ENCODE measurements at places on chromosomes 12 and 14.

GRCh38 chr14:31934767-31935266 lies 142.3 kb upstream of the ARHGAP5 start:
- DNase-seq, result no peak

- no peak for DNase-seq
Observed at GRCh38 chr12:111788178-111788654, 21.5 kb downstream of the ALDH2 start.

GRCh38 chr14:54285030-54285429 lies 111.8 kb upstream of the CDKN3 start:
- no peak for DNase-seq

- no peak for DNase-seq
Observed at GRCh38 chr12:44002607-44003006, 166.7 kb downstream of the TMEM117 start.

GRCh38 chr14:26216786-26217185 lies 381.0 kb downstream of the NOVA1 start:
- no peak for DNase-seq

DNA sequence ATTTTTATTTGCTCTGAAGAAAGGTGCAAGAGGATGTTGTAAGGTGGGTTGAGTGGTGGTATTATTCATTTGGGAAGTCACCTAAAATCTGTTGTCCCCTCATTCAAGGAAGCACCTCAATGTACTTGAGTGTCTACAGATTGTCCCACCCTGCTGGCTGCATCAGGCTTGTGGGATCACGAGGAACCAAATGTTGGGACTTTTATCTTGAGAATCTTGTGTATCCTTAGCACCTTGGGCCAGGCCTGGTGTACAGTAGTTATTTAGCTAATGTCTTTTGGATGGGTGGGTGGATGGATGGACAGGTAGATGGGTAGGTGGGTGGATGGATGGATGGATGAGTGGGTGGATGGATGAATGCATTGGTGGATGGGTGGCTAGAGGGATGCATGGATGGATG lies 519.3 kb downstream of the BCL11B start:
- no peak for DNase-seq

DNA sequence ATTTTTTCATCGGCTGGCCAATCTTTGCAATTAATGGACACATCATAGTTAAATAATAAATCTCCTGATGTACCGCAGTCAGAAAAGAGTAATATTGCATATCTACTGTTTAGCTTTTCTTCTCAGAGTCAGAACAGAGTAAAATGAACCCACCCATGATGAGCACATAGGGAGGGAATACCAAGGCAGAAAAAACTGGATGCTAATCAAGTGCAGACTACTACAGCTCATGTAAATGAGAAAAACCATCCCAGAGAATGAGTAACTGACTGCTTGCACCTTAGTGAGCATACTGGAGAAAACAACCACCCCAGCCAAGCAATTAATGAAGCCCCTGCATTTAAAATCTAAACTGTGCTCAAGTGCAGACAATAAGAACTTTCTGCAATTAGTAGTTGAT lies 483.7 kb downstream of the MDGA2 start:
- DNase-seq, result no peak

DNA sequence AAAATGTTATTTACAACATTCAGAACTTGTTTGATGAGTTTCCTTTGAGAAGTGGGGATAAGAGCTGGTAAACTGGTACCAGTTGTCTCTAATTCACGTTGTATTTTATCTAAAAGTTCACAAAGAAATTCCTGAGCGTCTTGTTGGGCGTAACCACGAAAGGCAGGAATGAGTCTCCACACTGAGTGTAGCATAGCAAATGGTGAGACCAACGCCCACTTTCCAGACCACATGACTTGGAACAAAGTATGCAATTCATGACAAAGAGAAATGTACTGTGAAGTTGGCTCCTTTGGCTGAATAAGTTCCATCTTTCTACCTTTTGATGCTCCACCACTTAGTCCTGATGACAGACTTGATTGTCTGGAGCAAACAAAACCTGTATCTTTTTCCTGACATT lies 18.4 kb downstream of the USP44 start:
- no peak for DNase-seq

- DNase-seq, result no peak
Observed at GRCh38 chr12:92472201-92472600, 230.6 kb upstream of the PLEKHG7 start.

DNA sequence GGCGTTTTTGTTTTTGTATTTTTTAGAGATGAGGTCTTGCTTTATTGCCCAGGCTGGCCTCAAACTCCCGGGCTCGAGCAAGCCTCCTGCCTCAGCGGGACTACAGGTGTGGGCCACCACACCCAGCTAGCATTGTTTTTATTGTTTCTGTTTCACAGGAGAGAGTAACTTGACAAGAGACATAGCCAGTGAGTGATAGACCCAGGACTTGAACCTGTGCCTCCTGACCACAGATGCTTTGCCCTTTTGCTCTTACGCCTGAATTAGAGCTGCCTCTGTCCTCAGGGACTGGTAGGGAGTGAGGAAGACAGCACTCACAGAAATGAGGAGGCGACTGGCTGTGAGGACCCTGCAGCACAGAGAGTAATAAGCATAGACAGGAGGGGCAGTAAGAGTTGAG lies 2.3 kb downstream of the EVL start:
- no peak for DNase-seq

DNA sequence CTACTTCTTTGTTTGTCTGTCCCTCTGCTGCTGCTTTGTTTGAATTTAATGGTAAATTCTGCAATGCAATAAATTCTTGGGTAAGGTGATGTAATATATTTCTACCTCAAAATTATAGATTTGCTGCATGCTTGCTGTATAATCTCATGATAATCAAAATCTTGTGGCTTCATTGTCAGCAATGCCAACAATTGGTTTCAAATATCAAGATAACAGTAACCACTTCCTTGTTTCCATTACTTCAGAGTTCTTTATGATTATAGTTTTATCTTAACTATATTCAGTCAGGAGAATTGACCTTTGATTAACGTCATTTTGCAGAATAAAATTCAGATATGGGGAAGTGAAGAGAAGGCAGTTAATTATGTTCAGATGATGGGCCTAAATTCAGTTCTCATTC lies 30.2 kb upstream of the RNU6-8 start:
- no peak for DNase-seq

DNA sequence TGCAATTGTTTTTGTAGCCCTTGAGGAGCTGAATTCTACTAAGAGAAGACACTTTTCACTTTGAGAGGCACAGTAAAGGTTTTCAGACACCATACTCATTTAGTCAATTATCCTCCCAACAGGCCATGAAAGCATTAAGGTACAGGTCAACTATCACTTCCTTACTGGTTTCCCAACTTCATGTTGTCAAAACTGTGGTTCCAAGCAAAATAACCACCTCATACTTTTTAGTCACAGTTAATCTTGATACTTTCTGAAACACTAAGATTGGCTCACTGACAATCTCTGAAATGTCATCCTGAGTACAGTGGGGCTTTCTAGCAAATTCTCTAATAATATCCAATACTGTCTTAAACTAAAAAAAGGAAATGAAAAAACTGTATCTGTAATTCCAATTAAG lies 71.7 kb downstream of the SLC2A13 start:
- no peak for DNase-seq

GRCh38 chr14:100132903-100133510 lies 26.4 kb downstream of the DEGS2 start:
- DNase-seq, result no peak

GRCh38 chr12:62194616-62195015 lies 65.6 kb upstream of the USP15 start:
- DNase-seq, result no peak

DNA sequence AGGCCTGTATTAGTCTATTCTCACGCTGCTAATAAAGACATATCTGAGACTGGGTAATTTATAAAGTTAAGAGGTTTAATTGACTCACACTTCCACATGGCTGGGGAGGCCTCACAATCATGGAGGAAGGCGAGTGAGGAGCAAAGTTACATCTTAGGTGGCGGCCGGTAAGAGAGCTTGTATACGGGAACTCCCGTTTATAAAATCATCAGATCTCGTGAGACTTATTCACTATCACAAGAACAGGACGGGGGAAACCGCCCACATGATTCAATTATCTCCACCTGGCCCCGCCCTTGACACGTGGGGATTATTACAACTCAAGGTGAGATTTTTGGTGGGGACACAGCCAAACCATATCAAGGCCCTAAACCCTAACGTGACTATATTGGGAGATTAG lies 110.1 kb downstream of the LLPH start:
- no peak for DNase-seq

- DNase-seq, result no peak
Observed at GRCh38 chr12:58592475-58593207, 327.7 kb downstream of the LRIG3 start.

DNA sequence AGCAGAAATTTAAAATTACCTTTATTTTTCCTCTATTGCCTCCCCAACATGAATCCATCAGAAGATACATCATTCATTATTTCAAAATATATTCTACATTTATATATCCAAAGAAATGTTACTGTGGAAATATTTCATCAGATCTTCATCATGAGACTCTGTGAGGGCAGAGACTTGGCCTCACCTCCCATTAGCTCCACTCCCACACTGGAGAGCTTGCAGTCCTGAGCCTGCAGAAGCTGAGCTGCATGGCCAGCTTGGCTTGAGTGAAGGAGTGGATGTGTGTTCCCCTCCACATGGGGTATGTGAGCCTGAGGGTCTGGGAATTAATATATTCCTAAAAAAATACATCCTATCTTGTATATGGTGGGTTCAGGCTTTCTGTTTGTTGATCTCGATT lies 961.9 kb downstream of the TMEM121 start:
- no peak for DNase-seq

DNA sequence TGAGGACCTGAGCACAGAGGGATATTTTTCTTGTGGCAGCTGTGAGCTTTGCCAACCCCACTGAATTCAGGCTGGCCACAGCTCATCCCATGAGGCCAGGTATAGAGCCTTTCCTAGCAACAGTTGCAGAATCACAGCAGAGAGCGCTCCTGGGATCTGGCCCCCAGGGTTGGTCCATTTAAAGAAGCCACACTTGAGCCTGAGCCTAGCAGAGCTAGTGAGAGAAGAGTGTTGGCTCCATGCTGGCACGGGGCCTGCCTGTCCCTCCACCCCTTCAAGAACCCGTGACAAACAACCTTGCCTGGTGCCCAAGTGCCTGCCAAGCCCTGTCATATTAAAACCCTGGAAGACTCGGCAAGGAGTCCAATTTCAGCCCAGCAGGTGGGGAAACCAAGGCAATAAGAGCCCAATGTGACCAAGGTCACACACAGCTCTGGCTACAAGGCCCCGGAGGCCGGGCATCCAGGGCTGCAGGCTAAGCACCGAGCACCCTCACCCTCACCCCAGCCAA lies 91.6 kb downstream of the LRRC74A start:
- peak; percentile 46 for DNase-seq

- DNase-seq, result no peak
Observed at GRCh38 chr12:26520109-26520508, 312.9 kb downstream of the ITPR2 start.
